Pancreas (tissue), 10 donors: ENCODE measurements at places on chromosomes 5 and 9. TPM values are rescaled to one million over a fixed set of nuclear protein-coding genes. Genes with fewer than 3 reads are reported as not detected.

GRCh38 chr5:43874772-43875171, 271.8 kb downstream of the NNT start:
- DNase-seq: no peak

- no peak for DNase-seq
These were observed 397 bp upstream of the RECK start for GRCh38 chr9:36036253-36036779.

GRCh38 chr9:130866474-130866965, 30.1 kb downstream of the QRFP start:
- DNase-seq: peak; percentile 73

GRCh38 chr5:125402787-125403186, 656.3 kb upstream of the ZNF608 start:
- no peak for DNase-seq

DNA sequence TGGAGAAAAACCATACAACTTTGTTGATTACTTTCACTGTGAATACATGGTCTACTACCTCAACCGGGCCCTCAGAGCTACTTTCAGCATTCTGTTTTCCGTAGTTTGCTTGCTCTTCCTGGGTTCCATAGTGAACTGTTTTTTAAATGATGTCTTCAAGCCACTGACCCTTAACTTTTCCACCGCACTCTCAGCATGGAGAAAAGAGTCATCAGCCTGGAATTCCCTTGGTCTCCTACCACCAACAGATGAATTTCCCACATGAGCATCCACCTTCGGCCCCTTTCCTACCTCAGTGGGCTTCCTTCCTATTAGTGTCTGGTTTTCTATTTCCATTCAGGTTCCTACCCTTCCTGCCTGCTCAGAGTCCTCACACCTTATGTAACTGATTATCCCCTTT, 135.9 kb upstream of the ADAMTSL1 start:
- no peak for DNase-seq

- DNase-seq: no peak
These were observed 44.5 kb upstream of the JMY start for GRCh38 chr5:79191457-79191856.

GRCh38 chr5:167217097-167217743, 1074.2 kb upstream of the WWC1 start:
- DNase-seq: no peak

GRCh38 chr5:78649211-78649695, 681 bp upstream of the LHFPL2 start:
- DNase-seq: no peak

DNA sequence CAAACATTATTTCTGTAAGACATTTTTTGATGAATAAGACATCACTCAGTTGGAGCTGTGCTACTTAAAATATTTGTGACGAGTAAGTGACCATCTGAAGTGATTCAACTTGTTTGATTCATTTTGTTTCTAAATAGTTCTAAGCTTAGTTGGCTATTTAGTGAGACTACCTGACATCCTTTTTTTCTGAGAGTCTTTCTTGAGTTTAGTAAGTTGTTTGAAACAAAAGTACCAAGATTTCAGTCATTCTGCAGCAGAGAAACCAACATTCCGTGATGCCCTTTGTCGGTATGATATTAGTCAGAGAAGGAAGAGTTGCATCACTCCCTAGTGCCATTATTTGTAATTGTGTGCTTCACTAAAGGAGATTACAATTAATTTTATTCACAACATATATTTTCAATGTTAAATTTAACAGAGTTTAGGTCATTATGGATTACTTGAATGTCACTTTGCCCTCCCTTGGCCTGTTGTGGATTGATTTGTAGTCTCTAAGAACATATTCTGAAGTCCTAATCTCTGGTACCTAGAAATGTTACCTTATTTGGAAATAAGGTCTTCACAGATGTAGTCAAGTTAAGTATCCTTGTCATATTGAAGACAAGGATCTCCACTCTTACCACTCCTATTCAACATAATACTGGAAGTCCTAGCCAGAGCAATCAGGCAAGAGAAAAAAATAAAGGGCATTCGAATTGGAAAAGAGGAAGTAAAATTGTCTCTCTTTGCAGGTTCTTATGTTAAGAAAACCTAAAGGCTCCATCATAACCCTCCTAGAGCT, 212.2 kb downstream of the PCSK1 start:
- no peak for DNase-seq

- no peak for DNase-seq
These were observed 22.5 kb downstream of the ROPN1L start for GRCh38 chr5:10464173-10464572.

- no peak for DNase-seq
These were observed 1.0 kb downstream of the SMIM3 start for GRCh38 chr5:150779397-150780186.

GRCh38 chr9:131449276-131449675, 53.4 kb upstream of the POMT1 start:
- no peak for DNase-seq

GRCh38 chr5:107532169-107532878, 138.4 kb downstream of the EFNA5 start:
- DNase-seq: no peak

Gene SMU1
- 8.0 TPM for total RNA-seq

Gene SLC23A1
- total RNA-seq: 1.2 TPM

Gene PDE6A
- total RNA-seq: not detected

Gene CDC20B
- total RNA-seq: not detected

Gene ANKRD31
- 0.19 TPM for total RNA-seq

Gene FUT7
- total RNA-seq: not detected

Gene GALNT12
- total RNA-seq: 11.0 TPM

Gene TMEM252
- total RNA-seq: not detected

Gene LTC4S
- 5.3 TPM for total RNA-seq
